ENCODE measurements at places on chromosomes 4 and X. TPM values are rescaled to one million over a fixed set of nuclear protein-coding genes. Genes with fewer than 3 reads are reported as not detected.

The TCEAL1 gene
- total RNA-seq: 71.6 TPM

The LRCH2 gene
- 6.0 TPM for total RNA-seq

The UGT2B10 gene
- not detected for total RNA-seq

The FAM241A gene
- total RNA-seq: 26.1 TPM

The FAM184B gene
- not detected for total RNA-seq

The FAM9C gene
- not detected for total RNA-seq

The GAB3 gene
- 18.9 TPM for total RNA-seq

The STATH gene
- total RNA-seq: not detected

The PHOX2B gene
- total RNA-seq: not detected

The SLITRK2 gene
- total RNA-seq: 1.3 TPM

The GPC4 gene
- total RNA-seq: 5.9 TPM

The SLC2A9 gene
- total RNA-seq: 4.6 TPM

The ZIC3 gene
- not detected for total RNA-seq

The HERC5 gene
- 7.0 TPM for total RNA-seq

The JADE3 gene
- total RNA-seq: 6.8 TPM

The MAGEB2 gene
- total RNA-seq: not detected

The RIPPLY1 gene
- total RNA-seq: not detected

The MTCP1 gene
- total RNA-seq: 8.6 TPM

The CSAG1 gene
- total RNA-seq: not detected

The SMIM20 gene
- total RNA-seq: 27.3 TPM

The ASB5 gene
- total RNA-seq: not detected

The HEPH gene
- total RNA-seq: 7.0 TPM

The BTC gene
- total RNA-seq: 2.4 TPM

The SERTM2 gene
- total RNA-seq: not detected

The RAB33A gene
- 0.88 TPM for total RNA-seq

The SPIN2A gene
- total RNA-seq: 0.66 TPM

The VCX2 gene
- not detected for total RNA-seq

Measured in subcutaneous adipose tissue (tissue), 4 donors.